ENCODE measurements at places on chromosomes 11 and 22.
A peak's percentile ranks its signal among the peaks of the same experiment; 100 is the strongest.

- no peak for DNase-seq
Observed at GRCh38 chr11:57180081-57180561, 1.6 kb upstream of the LRRC55 start.

DNA sequence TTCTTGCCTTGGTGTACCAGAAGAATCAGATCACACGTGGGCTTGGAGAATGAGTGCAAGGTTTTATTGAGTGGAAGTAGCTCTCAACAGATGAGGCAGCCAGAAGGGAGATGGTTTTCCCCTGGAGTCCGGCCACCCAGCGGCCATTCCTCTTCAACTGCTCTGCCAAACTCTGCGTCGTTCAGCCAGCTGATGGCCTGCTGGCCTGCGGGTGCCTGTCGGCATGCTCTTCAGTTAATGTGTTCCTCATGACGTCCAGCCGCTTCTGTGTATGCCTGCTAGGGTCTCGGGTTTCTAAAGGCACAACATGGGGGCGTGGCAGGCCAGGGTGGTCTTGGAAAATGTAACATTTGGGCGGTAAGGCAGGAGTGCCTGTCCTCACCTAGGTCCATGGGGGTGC, 487.9 kb upstream of the LRRC4C start:
- no peak for DNase-seq

DNA sequence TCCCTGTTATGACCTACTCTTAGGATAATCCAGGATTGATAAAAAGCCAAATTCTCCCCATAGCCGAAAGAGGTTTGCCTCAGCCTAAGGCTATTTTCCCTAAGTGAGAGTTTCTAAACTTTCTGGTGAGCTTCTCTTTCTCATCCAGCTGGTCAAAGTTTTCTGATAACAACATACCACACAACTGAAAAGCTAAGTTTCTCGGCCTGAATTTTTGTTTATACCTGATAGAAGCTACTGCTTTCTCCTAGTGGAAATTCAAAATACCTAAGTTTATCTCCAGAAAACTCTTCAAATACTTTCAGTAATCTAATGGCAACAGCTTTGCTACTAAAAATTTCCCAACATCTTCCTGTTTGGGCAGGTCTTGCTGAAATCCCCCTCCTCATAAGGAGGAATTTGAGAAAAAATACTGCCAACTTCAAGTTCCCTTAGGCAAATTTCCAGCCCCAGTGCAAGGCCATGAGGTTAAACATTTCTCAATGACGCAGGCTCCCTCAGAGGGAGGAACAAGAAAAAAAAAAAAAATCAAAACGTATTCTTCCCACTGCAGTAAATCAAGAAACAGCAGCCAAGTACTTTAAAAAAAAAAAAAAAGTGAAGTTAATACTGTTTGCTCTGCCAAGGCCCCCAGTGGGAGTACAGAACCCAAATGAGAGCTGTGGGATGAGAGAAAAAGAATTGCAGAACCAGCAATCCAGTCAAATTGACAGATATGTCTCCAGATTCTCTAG, 127.0 kb downstream of the MRTFA start:
- peak; percentile 44 for DNase-seq

GRCh38 chr11:100929377-100929776, 200.2 kb downstream of the PGR start:
- DNase-seq = no peak

DNA sequence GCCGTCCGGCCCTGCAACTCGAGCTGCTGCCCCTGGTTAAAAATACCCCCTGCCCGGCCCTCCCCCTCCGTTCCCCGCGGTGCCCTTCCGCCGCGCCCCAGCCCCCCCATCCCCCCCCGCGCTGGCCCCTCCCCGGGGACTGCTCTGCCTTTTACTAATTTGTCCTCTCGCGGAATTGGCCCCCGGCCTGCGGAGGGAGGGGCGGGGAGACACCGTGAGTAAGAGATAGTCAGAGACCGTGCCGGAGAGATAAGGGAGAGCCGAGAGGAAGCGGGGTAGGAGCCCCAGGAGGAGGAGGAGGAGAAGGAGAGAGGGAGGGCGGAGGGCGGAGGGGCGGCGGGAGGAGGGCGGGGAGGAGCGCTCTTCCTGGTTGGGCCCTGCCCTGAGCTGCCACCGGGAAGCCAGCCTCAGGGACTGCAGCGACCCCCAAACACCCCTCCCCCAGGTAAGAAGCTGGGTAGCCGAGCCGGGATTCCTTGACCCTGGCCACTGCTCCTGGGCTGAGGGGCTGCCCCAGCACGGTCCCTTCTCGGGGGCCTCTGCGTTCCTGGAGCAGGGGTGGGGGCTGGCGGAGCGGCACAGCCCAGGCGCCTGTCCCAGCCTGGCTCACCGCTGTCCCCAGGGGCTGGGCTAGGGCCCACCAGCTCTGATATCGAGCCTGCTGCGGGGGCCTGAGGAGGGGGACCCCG, at the start of gene CAPN1:
CAPN1 (plus strand) TSS at position 360 of the 689 bp plus-strand sequence. CDS start 774 bp downstream, outside the sequence.
- DNase-seq = peak; percentile 73

- no peak for DNase-seq
Observed at GRCh38 chr22:23565305-23565914, 14.7 kb downstream of the IGLL1 start.

- no peak for DNase-seq
Observed at GRCh38 chr11:34513682-34514449, at the start of gene ELF5. TSS of gene ELF5 (minus strand) at chr11:34513794. CDS start at chr11:34505749, 8,045 bp downstream.

DNA sequence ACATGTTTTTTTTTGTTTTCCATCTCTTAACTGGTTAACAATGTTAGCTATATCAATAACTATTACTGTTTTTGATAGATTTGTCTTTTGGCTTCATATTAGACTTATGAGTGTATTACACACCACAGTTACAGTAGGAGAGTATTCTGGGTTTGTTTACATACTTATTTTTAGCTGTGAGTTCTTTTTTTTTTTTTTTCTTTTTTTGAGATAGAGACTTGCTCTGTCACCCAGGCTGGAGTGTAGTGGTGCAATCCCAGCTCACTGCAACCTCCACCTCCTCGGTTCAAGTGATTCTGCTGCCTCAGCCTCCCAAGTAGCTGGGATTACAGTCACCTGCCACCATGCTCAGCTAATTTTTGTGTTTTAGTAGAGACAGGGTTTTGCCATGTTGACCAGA, 28.0 kb downstream of the CNTF start:
- DNase-seq = no peak

GRCh38 chr11:1126935-1127663, 30.7 kb upstream of the MUC5AC start:
- DNase-seq = no peak

- no peak for DNase-seq
Observed at GRCh38 chr11:61951484-61952135, 1.5 kb downstream of the BEST1 start.

DNA sequence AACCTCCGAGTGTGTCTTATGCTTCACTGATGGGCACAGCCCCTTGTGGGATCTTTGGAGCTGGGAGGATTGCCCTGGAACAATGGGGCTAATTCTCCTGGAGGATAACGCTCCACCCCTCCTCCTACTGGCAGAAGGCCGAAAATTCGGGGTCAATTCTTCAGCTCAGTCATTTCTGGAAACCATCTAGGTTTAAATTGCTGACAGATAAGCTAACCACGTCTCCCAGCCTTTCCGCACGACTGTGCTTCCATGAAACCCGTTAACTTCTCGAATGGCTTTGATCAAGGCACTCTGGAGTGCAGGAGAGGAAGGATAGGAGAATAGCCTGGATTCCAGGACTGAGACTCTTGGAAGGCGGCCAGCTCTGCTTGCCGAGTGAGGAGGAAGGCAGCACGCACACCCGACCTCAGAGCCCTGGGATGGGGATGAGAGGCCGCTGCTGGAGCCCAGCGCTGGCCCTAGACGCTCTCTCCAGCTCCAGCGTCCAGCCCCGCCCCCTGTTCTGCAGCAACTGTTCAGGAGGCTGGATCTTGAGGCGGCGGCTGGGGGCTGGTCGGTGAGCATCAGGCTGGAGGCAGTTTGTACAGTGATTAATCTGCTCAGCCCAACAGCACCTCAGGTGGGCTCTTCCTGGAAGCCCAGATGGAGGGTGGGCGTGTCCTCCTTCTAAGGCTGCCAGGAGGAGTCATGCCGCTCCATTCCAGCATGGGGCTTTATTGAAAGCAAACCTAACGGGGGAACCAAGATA, 176.7 kb upstream of the NCAM1 start:
- DNase-seq = peak; percentile 42

GRCh38 chr11:65185869-65186341, 4.2 kb downstream of the CAPN1 start:
- DNase-seq = no peak

- DNase-seq = peak; percentile 86
Observed at GRCh38 chr11:106493751-106494150, 416.3 kb downstream of the AASDHPPT start.
